Stimulated activated CD4-positive, alpha-beta T cell treated with anti-CD3 and anti-CD28 coated beads, TNF-alpha, amount 100 ng/mL, for 24 hours (primary cell): ENCODE measurements at places on chromosomes 2 and 18.

- no peak for DNase-seq
Measured at GRCh38 chr18:52824126-52824525, 484.1 kb downstream of the DCC start.

GRCh38 chr2:118169359-118170005 lies 81.2 kb downstream of the INSIG2 start:
- DNase-seq = no peak

DNA sequence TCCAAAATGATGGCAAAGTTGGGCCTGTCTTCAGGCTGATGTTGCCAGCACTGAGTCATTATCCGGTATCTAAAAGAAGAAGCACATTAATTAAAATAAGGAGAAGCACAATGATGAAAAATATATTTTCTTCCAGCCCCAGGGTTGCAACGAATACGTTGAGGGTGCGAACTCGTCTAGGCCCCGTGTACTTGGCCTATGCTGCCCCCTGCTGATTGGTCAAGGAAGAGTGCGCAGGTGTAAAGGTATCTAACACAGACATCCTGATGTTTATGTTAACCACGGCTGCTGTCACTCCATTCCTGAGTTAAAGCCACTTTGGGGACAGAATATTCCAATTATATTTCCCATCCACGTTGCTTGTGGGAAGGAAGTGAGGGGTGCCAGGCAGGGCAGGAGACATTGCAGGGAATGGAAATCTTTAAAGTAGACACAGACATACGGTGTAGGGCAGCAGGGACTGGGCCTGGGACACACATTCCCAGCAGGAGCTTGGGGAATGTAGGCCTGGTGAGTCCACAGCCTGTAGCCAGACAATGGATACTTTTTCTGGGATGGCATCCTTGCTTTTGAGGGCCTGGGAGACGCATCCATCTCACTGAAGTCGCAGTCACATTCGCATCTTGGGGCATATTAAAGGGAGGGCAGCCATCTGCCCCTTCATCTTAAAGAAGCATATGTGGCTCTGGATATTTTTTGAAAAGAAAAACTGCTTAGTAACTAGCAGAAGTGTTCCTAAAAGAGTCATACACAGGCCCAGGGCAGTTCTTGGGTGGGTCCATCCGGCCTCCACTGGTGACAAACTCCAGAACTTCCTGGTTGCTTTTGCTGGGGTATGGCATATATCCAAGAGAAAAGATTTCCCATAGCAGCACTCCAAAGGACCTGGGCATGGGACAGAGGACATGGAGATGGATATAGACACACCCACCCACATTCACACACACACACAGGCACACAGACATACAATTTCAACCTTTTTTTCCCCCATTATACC lies 81.9 kb downstream of the CLIP4 start:
- DNase-seq = peak; percentile 53

DNA sequence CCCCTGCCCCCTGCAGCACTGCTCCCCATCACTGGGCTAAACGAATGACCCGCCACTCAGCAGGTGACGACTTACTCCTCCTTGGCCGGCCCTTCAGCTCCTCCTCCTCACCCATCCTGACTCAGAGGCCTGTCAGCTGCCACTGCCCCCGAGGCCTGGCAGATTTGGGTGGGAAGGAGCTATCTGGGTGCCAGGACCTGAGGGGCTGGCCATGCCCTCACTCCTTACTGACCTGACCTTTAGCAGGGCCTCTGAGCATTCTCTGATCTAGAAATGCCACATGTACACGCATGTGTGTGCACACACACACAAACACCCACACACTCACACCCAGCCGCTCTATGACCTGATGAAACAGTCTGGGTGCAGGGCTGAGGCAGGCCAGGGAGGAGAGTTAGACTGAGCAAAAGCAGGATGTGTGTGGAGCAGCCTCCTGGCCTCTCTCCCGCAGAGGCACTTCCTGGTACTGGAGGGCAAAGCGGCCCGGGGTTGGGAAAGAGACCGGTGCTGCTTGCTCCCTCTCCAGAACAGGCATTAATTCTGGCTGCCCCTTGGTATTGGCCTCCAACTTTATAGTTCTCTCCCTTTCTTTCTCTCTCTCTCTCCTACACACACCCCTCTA lies 68.0 kb downstream of the ZFP36L2 start:
- DNase-seq = no peak

DNA sequence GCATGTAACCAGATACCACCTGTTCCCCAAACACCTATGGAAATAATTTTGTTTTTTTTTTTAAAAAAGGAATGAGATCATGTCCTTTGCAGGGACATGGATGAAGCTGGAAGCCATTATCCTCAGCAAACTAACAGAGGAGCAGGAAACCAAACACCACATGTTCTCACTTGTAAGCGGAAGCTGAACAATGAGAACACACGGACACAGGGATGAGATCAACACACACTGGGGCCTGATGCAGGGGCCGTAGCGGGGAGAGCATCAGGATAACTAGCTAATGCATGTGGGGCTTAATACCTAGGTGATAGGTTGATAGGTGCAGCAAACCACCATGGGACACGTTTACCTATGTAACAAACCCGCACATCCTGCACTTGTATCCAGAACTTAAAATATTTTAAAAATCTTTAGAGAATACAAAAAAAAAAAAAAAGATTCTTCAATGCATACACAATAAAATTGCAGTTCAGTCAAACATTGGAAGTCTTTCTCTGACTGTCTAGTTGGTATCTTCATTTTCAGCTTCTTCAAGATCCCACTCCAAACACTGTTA lies 11.6 kb upstream of the CASP10 start:
- no peak for DNase-seq

DNA sequence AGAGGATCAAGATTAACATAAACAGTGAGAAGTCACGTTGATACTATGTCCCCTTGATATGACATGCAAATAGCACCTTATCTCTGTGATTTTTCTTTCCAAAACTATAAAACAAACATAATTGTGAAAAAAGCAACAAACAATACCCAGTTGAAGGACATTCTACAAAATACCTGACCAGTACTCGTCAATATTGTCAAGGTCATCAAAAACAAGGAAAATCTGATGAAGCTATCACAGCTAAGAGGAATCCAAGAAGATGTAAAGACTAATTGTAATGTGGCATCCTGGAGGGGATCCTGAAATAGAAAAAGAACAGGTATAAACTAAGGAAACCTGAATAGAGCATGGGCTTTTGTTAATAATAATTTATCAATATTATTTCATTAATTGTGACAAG lies 321.5 kb upstream of the MAP2 start:
- no peak for DNase-seq

DNA sequence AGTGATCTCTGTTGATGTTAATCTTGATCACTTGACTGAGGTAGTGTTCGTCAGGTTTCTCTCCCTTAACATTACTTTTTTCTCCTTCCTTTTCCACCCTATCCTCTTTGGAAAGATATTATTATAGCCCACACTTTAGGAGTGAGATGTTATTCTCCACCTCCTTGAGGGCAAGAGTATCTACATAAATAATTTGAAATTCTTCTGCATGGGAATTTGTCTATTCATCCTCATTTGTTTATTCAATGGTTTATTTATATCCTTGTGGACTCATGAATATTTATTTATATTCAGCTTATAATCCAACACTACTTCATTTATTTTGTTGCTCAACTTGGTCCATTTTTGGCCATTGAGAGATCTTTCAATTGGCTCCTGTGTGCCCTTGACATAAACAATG lies 750.4 kb downstream of the EPHA4 start:
- no peak for DNase-seq

- no peak for DNase-seq
Measured at GRCh38 chr2:36441816-36442215, 86.2 kb downstream of the CRIM1 start.

- no peak for DNase-seq
Measured at GRCh38 chr18:46712406-46712805, 44.4 kb downstream of the ST8SIA5 start.

GRCh38 chr2:88729061-88729745 lies 37.7 kb downstream of the RPIA start:
- no peak for DNase-seq

- DNase-seq = no peak
Measured at GRCh38 chr2:105175231-105175630, 66.3 kb upstream of the GPR45 start.
